ENCODE measurements at places on chromosomes 11 and 22.

DNA sequence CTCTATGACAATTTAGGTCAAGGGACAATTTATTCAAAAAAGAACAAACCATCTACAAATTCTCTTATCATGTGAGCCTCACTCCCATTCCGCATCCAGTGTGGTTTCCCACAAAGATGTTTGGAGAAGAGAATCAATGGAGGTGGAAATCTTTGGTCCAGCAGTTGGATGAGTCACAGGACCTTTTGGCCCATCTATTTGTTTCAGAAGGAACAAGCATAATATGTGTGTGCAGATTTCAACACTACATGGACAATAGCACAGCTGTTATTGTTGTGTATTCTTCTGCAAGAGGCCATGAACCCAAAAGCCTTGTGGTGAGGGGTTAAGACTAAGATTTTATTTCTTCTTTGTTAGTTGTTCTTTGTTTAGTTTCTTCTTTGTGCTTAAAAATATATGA lies 61.6 kb downstream of the OR10A6 start:
- no peak for DNase-seq

GRCh38 chr11:92829671-92830070 lies 139.8 kb upstream of the MTNR1B start:
- no peak for DNase-seq

DNA sequence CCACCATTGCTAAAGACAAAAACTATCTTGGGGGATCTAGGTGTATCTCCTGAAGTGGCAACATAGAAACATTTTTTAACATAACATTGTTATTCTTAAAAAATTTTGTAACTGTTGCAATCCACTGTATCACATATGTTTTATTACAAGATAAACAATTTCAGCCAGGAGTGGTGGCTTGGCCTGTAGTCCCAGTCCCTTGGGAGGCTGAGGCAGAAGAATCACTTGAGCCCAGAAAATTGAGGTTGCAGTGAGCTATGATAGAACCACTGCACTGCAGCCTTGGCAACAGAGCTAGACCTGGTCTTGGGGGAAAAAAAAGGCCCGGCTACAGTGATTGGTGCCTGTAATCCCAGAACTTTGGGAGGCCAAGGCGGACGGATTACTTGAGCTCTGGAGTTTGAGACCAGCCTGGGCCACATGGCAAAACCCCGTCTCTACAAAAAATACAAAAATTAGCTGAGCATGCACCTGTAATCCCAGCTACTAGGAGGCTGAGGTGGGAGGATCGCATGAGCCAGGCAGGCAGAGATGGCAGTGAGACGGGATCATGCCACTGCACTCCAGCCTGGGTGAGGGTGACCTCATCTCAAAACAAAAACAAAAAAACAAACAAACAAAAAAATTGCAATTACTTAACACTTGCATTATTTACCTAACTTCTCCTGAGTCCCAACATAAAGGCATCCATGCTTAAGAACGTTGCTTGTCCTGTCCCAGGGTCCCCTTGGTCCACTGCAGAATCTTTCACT lies 1.5 kb upstream of the DEPDC5 start:
- DNase-seq, result no peak

GRCh38 chr22:21681566-21682370 lies 16.0 kb downstream of the PPIL2 start:
- DNase-seq, result no peak

- no peak for DNase-seq
Observed at GRCh38 chr22:46619830-46620501, at the start of gene GRAMD4. Gene GRAMD4, plus strand, starts transcription at chr22:46620386. Its CDS starts 6,414 bp downstream, at chr22:46626800.

GRCh38 chr11:78961937-78962701 lies 387.5 kb upstream of the NARS2 start:
- no peak for DNase-seq

GRCh38 chr11:109247071-109247470 lies 174.9 kb upstream of the C11orf87 start:
- DNase-seq, result no peak

GRCh38 chr22:50261615-50262459 lies at the start of gene MAPK12:
Gene MAPK12, minus strand, starts transcription at chr22:50261683. Its CDS starts 174 bp downstream, at chr22:50261509.
- no peak for DNase-seq

- no peak for DNase-seq
Observed at GRCh38 chr11:18704045-18704645, 5.6 kb downstream of the TMEM86A start.

DNA sequence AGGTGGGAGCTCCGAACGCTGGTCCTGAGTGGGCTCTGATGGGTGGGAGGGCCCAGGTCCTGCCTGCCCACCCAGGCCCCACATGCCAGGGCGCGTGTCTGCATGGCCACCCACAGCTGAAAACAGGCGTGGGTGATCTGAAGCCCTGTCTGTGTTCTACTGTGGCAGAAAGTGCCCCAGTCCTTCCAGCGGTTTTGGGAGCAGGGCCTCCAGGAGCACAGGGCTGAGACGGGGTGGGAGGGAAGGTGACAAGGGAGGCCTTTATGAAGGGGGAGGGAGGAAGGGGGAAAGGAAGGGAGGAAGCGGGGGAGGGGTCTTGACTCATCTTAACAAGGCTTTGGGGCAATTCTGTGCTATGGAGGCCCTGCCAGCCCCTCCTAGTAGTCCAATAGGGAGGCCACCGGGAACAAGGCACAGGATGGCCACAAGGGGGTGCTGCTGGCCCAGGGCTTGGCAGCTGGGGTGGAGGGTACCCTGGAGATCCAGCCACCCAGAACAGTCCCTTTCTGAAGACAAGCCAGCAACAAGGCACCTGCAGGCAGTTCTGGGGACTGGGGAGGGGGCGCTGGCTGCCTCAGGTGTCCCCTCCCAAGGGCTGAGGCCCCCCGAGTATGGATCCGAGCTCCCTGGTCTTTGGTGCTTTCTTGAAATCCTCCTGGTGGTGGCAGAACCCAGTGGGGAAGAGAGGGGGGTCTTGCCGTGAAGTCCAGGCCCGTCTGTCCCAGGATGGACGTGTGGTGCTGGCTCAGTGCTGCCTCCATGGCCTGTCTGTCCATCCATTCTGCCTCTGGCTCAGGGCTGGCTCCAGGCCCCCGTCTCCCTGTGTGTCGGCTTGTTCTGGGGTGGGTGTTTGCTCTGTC lies 6.3 kb upstream of the FADS3 start:
- DNase-seq, result peak; percentile 67

GRCh38 chr22:39474351-39475111 lies 17.7 kb downstream of the MGAT3 start:
- no peak for DNase-seq

- no peak for DNase-seq
Observed at GRCh38 chr22:29332886-29333496, 17.5 kb upstream of the RASL10A start.

- DNase-seq, result no peak
Observed at GRCh38 chr11:59981106-59981770, 17.4 kb downstream of the OOSP4A start.

DNA sequence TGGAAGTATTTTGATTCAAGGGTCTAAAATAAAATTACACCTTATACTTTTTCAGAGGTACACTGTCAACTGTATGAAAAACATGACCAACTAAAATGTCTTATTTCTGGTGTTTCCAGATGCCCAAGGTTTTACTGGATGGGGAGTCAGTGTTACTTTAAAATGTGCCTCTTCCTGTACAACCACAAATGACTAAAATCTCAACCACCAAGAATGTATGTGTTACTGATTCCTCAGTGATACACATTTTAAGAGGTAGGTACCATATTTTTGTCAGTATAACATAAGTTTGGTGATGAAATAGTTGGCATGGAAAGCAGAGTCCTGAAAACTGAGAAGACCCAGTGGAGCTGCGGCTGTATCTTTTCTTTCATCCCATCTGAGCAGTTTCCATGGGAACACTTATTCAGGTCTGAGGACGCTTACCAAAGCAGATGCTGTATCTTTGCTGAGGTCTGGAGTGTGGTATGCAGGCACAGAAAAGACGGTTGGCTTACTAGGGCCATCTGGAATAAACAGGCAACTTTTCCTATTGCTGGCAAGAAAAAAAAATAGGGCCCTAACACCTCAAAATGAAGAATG lies 21.2 kb upstream of the TP53AIP1 start:
- DNase-seq, result no peak

DNA sequence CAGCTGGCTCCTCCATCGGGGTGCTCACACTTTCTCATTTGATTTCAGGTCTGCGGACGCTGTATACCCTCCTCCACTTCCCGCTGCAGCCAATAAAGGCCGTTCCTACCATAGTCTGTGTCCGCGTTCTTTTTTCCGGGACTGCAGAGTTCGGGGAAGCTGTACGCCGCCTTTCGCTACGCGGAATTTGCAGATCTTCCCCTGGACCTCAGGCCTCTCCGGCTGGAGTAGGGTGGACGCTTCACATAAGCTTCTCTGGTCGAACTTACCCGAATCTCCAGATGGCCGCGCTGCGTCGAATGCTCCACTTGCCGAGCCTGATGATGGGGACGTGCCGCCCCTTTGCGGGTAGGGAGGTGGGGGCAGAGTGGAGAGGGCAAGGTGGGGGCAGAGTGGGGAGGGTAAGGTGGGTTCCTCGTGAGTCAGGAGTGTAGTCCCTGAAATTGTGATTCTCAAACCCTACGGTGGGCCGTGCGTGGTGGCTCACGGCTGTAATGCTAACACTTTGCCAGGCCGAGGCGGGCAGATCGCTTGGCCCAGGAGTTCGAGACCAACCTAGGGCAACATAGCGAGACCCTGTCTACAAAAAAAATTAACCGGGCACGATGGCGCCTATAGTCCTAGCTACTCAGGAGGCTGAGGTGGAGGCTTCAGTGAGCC lies 617 bp downstream of the CSKMT start:
- DNase-seq, result peak; percentile 48

GRCh38 chr11:44358713-44359112 lies 48.8 kb upstream of the ALX4 start:
- DNase-seq, result no peak

DNA sequence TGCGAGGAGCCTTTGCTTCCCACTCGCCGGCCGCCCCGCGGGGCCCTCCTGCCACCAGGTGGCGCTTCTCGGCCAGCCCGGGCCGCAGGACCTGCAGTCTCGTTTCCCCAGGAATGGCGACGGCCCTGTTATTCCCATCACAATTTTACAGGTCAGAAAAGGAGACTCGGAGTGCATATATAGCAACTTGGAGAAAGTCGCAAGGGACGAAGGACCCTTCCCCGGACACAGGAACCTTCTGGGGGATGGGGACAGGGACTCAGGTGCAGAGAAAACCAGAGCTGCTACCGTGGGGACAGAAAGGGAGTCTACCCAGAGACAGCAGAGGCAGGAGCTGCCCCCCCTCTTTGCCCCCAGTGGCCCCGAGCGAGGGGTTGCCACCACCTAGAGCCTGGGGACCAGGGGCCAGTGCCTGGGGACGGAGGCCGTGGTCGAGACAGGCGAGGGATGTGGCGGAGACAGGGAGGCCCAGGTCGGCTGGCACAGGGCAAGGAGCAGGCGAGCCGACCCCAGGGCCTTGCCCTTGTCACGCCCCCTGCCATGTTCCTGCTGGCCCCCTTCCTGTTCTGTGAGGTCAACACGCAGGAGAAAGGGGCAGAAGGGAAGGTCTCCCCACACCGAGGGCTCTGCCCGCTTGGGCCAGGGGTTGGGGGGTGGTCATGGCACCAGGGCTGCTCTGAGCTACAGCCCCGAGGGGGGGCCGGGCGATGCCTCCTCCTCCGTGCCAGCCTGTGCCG lies 3.5 kb upstream of the KRTAP5-6 start:
- DNase-seq, result peak; percentile 58

- DNase-seq, result no peak
Observed at GRCh38 chr11:8959546-8960166, 4.6 kb downstream of the TMEM9B start.

GRCh38 chr11:75383246-75383645 lies 16.1 kb upstream of the RPS3 start:
- DNase-seq, result no peak

- DNase-seq, result no peak
Observed at GRCh38 chr22:22079404-22080148, 97.0 kb upstream of the TOP3B start.

Measured in activated T-helper 9 cell treated with anti-CD3 and anti-CD28 coated beads, Interleukin-2, amount 50 U/mL, for 16 hours (primary cell).